ENCODE measurements at places on chromosomes 16 and 17.
A peak's percentile ranks its signal among the peaks of the same experiment; 100 is the strongest.

DNA sequence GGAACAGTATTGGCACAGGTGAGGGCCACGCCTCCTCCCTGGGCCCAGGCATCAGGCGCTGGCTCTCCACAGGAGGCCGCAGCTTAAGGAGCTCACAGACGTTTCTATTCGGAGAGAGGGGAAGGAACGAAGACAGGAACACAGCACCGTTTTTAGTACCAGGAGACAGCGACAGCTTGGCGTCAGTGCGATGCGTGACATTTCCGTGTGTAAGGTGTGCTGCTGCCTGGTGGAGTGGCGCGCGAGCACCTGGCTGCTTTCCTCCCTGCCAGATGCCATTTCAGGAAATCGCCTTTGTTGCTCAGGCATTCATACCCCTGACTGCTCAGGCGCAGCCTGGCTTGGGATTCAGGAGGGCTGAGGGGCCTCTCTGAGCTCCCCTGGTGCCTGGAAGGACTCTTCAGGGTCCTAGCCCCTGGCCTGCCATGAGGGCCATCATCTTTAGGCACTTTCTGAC is 367.5 kb downstream of the CPPED1 start:
- no peak for DNase-seq

- DNase-seq: no peak
These were observed 269.6 kb downstream of the SNX29 start for GRCh38 chr16:12245921-12246720.

- DNase-seq: no peak
These were observed 4.9 kb downstream of the P3H4 start for GRCh38 chr17:41806685-41807445.

GRCh38 chr16:2147981-2148671 is at the start of gene RAB26:
Gene RAB26, plus strand, starts transcription at chr16:2148625. Its CDS starts 159 bp downstream, at chr16:2148784.
- DNase-seq: peak; percentile 94

DNA sequence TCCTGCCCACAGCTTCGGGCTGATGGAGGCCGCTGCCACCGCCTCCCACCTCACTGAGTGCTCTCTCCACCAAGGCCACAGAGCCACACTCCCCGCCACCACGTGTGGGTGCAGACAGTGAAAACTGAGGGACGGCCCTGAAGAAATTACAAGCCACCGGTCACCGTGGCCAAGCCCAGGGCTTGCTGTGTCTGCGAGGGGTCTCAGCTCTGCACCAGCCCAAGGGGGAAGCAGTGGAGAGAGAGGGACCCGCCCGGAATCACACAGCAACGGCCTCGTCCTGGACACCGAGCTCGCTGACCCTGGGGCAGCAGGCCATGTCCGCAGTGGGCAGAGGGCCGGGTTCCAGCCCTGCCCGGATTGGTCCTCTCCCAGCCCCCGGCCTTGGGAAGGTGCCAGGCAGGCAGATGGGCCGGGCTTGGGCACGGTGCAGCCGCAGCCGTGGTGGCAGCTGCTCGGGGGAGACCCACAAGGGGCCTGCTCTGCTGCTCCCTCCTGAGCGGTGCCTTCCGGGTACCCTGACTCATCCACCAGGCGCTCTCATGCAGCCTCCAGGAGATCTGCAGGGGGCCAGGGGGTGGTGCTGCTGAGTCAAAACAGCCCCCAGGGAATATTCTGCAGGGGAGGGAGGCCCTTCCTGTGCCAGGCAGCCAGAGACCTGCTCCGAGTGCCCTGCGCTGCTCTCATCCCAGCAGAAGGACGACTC is 52.0 kb downstream of the CBFA2T3 start:
- DNase-seq: peak; percentile 90

DNA sequence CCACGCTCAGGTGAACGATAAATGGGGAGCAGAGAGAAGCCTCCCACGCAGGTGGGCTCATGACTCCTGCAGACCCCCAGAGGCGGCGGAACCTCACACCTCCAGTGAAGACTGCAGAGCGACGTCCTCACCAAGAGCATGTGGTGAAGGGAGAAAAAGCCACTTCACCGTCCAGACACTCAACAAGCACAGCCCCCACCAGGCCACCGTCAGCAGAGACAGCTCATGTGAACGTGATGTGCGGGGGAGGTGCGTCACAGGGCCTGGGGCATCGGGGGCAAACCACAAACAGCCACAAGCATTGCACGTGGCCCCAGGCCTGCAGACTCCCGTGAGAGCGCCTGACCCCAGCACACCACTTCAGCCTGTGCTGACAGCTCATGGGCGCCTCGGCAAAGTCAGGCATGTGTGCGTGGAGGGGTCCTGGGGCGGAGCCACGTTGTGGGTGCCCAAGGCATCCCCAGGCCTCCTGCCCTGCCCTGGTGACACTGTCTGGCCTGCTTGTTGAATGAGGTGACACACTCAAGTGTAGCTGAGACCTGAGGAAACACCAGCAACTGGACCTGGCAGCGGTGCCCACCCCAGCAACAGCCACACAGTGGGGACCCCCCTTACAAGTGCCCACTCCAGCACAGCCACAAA is 19.0 kb downstream of the LMF1 start:
- DNase-seq: peak; percentile 53

DNA sequence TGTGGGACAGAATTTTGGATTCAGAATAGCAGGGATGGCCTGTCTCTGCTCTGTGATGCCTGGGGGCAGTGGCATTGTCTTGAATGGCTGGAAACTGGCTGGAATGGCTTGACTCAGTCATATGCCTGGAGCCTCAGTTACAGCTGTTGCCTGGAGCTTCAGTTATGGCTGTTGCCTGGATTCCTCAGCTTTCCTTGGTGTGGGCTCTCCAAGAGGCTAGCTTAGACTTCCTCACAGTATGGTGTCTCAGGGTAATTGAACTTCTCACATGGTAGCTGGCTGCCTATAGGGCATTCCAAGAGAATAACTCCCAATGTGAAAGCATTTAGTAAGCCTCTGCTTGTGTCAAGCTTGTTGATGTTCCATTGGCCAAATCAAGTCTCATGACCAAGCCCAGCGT is 21.1 kb downstream of the KRT23 start:
- no peak for DNase-seq

- DNase-seq: peak; percentile 31
These were observed 20.8 kb downstream of the GGA3 start for GRCh38 chr17:75240394-75241142.

GRCh38 chr16:66847533-66848067 is 3.4 kb downstream of the CA7 start:
- no peak for DNase-seq

GRCh38 chr16:57529391-57530103 is 6.8 kb downstream of the CCDC102A start:
- no peak for DNase-seq

- DNase-seq: no peak
These were observed 5.0 kb upstream of the DNASE1L2 start for GRCh38 chr16:2231016-2231931.

- DNase-seq: no peak
These were observed 233.5 kb upstream of the RPL38 start for GRCh38 chr17:73969956-73970355.

DNA sequence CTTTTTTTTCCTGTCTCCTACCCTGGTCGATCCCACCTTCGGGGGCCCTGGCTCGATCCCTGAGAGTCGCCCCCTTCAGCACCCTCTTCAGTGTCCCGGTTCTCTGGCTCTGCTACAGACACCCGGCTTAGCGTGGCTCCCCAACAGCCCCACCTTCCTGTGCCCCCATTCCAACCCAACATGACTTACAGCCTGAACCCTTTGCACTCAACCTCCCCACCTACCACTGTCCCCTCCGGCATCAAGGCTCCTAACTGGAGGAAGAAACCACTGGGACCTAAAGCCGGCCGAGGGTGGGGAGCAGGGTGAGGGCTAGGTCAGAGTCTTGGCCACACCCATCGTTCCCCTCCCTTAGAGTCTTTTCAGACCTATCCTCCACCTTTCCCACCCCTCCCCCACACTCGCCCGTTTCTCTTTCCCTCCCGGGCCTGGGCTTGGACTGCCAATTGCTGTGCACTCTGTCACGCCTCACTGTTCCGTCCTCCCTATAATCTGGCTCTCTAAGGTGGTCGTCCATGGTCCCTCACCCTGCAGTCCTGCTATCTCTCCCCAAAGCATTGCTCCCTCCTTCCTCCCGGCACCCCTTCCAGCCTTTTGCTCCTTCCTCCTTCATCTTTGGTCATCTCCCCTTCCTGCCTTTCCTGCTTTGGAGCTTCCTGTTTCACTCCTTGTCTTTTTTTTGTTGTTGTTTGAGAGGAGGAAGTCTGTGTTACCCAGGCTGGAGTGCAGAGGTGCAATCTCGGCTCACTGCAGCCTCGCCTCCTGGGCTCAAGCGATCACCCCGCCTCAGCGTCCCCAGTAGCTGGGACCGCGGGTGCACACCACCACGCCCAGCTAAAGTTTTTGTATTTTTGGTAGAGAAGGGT is 890 bp upstream of the CLDN7 start:
- DNase-seq: no peak

GRCh38 chr17:38920374-38921291 is 4.8 kb upstream of the LASP1NB start:
- DNase-seq: no peak

- no peak for DNase-seq
These were observed 719 bp downstream of the NGFR start for GRCh38 chr17:49495842-49496182.

DNA sequence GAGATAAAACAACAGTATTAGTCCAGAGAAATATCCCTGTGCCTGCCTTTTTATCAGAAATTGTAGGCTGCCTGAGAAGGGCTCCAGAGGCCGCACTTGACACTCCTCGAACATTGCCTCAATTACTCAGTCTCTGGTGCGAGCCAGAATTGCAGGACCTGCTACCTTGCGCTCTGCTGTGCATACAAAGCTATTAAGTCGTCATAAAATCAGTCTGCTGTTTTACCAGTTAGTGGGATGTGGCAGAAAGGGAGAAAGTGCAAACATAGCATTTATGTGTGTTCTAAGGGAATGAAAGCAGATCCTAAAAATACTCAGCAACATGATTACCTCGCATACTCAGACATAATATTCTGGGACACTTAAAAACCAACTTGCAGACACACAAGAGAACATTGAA is 70.6 kb downstream of the TMC6 start:
- no peak for DNase-seq

DNA sequence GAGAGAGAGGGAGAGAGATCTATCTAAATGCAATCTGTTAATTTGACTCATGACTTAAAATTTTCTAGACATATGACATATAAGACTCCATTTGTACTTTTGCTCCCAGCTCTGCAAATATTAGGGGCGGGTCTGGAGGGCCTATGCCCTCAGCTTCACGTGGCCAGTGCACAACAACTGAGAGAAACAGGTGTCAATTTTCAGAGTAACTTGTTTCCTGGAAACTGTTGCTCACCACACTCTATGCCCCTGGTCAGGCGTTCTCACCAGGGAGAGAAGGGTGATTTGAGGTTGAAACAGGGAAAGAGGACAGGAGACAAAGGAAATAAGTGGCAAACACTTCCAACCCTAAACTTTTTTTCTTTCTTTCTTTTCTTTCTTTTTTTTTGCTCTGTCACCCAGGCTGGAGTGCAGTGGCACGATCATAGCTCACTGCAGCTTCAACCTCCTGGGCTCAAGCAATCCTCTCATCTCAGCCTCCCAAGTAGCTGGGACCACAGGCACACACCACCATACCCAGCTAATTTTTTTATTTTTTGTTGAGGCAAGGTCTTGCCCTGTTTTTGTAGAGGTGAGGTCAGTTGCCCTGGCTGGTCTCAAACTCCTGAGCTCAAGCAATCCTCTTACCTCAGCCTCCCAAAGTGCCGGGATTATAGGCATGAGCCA is 270.0 kb downstream of the SLC39A11 start:
- DNase-seq: no peak

- DNase-seq: peak; percentile 72
These were observed 2.4 kb downstream of the SLC16A3 start for GRCh38 chr17:82231312-82231561.

- DNase-seq: no peak
These were observed 116.0 kb upstream of the SOX9 start for GRCh38 chr17:72004611-72005331.

DNA sequence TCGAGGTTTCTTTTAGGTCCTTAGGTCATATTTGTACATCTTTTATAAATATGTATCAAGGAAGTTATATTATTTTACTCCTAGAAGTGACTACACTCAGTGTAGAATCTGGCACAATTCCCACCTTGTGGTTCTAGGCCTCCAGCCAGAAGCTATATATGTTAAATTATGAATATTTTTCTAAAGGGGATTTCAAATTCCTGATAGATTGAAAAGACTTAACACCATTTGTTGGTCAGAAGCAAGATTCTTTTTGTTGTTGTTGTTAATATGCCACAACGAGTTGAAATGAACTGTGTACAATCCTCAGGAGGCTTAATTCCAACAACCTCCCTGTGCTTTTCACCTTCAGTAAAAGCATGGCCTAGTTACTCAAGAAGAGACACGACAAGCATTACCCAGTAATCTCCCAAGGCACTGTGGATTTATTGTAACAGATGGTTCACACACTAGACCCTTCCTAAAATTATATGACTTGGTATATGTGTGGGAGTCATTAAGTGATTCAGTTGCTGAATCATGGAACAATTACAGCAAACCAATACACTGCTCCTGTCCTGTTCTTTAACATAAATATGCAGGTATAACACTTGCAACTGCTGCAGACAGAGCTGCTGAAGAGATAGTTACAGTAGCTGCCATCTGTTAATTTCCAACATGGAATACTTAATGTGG is 964.4 kb upstream of the GOT2 start:
- no peak for DNase-seq

DNA sequence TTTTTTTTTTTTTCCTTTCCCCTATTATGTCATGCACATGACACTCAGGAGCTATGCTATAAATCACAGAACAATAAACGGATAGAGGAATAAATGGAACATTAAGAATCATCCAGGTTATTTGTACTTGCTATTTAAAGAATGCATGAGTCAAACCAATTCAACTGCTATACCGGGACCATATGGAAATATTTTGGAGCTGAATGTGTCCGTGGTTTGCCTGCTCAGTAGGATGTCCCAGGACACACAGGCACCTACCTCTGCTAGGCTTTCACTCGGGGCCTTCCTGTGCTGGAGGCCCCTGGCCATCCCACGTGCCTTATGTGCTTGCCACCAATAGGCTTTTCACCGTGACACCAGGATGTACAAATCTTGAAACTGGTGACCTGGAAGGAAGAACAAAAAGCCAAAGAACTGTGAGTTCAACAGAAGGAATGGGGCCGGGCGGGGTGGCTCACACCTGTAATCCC is 15.3 kb upstream of the SEC14L1 start:
- DNase-seq: peak; percentile 96

GRCh38 chr16:83901101-83901500 is 2.2 kb downstream of the MLYCD start:
- no peak for DNase-seq

DNA sequence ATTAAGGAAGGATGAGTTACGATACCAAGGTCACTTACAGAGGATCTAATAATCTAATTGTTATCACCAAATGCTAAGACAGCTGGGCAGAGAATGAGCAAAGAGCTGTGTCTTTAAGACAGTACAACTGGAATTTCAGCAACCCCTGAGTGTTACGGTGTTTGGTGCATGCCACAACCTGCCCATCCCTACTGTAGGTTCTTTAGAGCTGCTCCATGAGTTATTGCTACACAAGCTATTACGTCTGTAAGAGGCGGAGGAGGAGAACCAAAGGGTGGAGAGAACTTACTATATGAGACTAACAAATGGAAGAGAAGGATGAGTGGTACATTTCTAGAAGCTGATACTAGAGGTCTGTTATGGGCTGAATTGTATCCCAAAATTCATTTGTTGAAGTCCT is 14.2 kb upstream of the C17orf78 start:
- DNase-seq: no peak

GRCh38 chr17:73987845-73988509 is 215.5 kb upstream of the RPL38 start:
- DNase-seq: no peak

- DNase-seq: no peak
These were observed 289.4 kb downstream of the TOX3 start for GRCh38 chr16:52257534-52257933.

GRCh38 chr17:12826431-12826830 is 37.1 kb downstream of the ARHGAP44 start:
- no peak for DNase-seq

Data from Caki2 (cell line).